Choroid plexus epithelial cell (primary cell): ENCODE measurements at places on chromosomes 2 and 18.

DNA sequence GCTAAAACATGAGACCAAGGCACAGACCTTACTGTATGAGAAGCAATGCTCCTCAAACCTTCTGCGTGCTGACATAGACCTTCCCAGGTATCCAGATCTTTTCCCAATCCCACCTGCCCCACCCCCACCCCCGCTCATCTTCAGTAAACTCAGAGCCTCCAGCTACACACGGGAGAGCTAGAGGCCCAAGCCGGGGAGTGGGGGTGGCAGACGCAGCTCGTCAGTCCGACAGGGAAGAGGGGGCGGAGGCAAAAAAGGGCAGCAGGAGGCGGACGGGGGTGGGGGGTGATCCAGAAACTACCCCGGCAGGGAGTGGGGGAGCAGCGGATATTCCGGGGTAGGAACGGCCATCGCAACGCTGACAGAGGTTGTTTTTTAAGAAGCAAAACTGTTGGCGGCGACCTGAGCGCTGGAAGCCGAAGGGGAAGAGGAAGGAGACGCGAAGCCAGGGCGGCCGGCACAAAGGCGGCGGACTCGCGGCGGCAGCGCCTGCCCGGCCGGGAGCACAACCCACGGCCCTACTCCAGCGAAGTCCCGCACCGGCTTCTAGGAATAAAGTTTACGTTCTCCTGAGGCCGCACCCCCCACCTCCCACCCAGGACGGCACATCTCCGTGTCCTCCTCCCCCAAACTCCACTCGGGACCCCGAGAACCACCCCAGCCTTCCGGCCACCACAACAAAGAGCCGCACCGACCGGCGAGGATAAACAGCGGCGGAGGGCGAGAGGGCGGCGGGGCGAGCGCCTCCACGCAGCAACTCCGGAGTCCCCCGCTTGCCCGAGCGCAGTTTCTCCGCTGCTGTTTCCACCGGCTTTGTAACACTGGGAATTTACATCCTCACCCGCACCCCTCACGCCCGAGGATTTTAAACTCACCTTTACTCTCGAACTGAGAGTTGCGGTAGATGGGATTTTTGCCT is 722 bp downstream of the BAZ2B start:
- peak; percentile 95 for DNase-seq

DNA sequence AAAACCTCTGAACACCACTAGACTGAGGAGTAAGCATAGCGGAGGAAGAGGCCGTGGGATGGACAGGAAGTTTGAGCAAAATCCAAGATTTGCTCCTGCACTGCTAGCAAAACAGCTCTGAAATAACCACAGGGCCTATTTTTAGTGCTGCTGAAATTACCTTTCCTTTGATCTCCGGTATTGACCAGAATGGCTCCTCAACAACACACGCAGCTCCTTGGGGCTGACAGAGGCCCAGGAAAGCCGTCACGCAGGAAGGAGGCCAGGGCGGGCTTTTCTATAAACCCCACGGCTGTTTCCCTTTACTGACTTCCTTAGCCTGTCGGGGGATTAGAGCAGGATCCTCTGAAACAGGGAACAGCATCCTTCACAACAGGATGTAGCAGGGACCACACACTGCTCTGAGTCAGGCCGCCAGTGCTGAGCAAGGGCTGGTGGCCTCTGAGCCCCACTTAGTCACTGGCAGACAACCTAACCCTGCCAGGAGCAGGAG is 80.8 kb upstream of the LCLAT1 start:
- no peak for DNase-seq

DNA sequence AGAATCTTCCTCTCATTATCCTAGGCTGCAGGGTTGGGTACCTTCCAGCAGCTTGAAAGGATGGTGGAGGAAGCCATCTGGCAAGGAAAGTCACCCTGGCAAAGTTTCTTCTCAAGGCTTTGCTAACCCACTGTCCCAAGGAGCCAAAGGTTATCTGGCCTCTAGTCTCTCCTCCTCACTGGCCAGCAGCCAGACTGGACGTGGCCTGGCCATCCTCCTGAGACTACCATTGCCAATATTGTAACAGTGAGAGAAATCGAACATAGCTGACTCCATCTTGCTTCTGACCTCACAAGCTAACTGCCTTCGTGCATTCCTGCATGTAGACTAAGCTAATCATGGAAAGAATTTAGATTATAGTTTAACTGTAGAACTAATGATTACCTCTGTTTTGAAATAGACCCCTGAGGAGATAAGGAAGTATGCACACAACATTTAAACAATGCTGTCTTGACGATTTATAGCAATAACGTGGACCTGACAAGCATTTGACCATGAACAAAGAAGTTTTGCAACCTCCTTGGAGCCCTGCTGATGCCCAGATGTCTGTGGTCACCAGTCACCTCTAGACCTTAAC is 7.8 kb upstream of the ANXA4 start:
- no peak for DNase-seq

DNA sequence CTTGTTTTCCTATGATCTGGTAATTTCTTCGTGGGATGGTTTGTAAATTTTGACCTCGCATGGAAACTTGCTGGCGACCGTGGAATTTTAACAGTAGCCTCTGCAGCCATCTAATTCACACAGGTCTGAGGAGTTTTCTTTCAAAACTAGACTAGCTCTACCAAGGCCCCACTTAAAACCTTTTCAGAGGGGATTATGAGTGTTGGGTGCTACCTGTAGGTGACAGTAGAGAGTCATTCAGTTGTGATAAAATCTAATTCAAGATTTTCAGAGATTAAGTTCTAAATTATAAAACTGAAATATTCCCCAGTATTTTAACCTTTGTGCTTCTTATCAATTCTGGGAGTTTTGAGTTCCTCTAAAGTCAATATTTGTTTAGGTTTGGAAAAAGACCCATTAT is 31.0 kb downstream of the THSD7B start:
- no peak for DNase-seq

GRCh38 chr2:204933735-204934374 is 388.6 kb downstream of the PARD3B start:
- no peak for DNase-seq

GRCh38 chr2:97706708-97707345 is 6.5 kb upstream of the ZAP70 start:
- DNase-seq, result no peak
